D721Med (cell line): ENCODE measurements at places on chromosomes 5 and 9.

- no peak for DNase-seq
Measured at GRCh38 chr9:98442114-98442513, 186.7 kb upstream of the TBC1D2 start.

GRCh38 chr5:68215898-68216244 lies 315 bp downstream of the PIK3R1 start:
- no peak for DNase-seq

GRCh38 chr9:98745470-98745869 lies 36.7 kb upstream of the GABBR2 start:
- peak; percentile 67 for DNase-seq

DNA sequence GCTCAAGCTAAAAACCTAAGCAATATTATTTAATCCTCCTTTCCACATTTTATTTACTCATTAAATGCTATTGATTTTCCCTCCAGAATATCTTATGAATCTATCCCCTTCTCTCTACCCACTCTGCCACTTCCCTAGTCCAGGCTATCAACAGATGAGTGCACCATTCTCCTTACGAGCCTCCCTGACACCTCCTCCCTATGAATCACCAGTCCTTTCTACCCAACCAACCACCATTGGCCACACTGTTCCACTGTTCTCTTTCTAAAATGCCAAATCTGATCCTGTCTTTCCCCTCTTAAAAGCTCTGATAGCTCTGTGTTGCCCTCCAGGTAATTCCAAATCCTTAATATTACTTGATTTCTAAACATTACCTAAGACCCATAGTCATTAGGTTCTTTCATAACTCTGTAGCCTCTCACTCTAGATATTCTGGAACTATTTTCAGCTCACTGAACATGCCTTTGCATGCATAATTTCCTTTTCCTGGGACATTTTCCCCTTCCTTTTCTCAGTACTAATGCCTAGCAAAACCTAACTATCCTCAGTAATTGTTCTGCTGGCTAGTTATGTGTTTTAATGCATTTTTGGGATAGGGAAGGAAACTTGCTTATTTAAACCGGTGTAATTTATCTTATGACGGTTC lies 126.3 kb downstream of the UNC13B start:
- no peak for DNase-seq

- no peak for DNase-seq
Measured at GRCh38 chr5:59506285-59506877, 387.1 kb downstream of the PDE4D start.

- no peak for DNase-seq
Measured at GRCh38 chr9:133423216-133423615, 1.0 kb downstream of the ADAMTS13 start.

DNA sequence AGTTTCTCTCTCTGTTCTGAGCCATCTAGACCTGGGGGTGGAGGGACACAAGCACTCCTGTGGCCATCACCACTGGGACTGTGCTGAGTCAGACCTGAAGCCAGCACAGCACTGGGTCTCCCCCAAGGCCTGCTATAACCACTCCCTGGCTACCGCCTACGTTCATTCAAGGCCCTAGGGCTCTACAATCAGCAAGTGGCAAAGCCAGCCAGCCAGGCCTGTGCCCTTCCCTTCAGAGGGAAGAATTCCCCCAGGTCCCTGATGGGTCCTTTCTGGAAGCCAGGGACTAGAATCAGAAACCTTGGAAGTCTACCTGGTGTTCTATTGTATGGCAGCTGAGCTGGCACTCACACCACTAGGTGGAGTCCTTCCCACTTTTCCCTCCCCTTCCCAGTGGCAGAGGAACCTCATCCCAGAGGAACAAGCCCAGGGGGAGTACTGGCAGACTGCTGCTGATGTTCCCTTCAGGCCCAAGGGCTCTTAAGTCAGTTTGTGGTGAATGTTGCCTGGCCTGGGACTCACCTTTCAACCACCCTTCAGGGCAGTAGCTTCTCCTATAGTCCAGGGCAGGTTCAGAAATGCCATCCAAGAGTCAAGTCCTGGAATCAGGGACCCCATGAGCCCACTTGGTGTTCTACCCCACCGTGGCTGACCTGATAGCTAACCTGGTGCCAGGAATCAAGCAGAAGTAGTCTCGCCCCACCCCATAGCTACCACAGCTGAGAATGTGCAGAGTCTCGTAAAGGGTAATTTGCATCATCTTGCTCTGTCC lies 20.0 kb downstream of the JMY start:
- DNase-seq = no peak

GRCh38 chr9:98323051-98323830 lies 67.8 kb upstream of the TBC1D2 start:
- no peak for DNase-seq

GRCh38 chr5:73921741-73922140 lies 295.7 kb downstream of the ARHGEF28 start:
- DNase-seq = no peak

GRCh38 chr9:135226369-135227050 lies 139.0 kb downstream of the OLFM1 start:
- no peak for DNase-seq
